ENCODE measurements at places on chromosomes 1 and 21.

DNA sequence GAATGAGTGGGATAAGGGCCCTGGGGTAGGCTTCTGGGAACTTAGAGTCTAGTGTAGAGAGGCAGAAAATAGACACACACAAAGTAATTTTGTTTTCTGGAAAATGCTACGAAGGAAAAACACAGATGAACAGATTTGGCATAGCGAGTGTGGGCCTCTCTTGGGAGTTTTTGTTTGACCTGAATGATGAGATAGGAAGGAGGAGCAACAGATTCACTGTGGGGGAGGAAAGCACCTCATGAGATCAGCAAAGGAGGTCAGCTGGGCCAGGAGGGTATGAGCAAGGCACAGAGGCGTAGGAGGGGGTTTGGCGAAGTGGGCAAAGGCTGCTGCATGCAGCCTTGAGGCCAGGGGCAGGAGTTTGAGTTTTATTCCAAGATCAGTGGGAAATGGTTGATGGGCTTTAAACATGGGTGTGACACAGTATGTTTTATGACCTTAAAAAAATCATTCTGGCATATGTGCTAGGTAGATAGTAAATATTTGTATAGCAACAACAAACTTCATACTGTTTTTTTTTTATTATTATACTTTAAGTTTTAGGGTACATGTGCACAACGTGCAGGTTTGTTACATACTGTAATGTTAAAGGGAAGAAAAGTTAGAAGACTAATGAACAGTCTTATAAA lies 57.9 kb downstream of the FGGY start:
- DNase-seq, result no peak

DNA sequence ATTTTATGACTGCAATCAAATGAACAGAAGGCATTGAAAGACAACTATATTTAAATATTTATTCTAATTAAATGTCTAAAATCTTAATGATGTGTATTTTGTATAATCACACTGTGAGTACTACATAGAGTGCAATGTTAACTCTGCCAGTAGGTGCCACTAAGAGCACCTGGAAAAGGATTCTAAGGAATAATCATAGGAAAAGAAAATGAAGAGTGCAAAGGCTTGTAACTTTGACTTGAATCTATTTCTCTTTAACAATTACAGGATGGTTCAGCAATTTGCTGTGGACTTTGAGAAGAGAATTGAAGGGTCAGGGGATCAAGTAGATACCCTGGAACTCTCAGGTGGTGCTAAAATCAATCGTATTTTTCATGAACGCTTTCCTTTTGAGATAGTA lies 200.4 kb downstream of the DNM3 start:
- DNase-seq, result no peak

DNA sequence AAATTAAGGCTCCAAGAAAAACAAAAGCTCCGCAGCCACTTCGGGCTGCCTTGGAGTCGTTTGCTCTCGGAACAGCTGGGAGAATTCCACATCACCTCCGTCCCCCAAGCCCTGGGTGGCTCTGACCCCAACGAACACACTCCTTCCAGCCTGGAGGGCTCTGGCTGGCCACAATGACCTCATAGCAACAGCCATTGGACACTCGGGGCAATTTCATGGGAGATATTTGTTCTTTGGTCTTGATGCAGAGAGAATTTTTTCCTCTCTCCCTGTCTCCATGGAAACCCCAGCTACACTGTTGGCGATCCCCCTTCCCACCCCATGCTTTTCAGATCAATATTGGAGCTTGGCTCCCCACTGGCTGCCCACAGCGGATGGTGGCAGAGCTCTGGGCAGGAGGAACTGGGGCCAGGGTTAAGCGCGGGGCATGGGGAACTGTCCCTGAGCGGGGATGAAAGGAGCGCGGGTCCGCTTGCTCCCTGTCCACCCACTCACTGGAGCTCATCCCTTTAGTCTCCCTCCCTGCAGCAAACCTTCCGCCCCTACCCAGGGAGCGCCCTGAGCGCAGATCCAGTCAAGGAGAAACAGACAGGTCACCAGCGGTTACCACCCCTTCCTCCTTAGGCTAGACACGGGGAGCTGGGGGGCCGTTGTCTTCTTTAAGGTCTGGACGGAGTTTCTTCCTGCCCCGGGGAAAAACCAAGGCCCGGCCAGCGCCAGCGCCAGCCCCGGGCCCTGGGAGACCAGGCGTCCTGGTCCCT lies 1.2 kb downstream of the WNT4 start:
- DNase-seq, result no peak

DNA sequence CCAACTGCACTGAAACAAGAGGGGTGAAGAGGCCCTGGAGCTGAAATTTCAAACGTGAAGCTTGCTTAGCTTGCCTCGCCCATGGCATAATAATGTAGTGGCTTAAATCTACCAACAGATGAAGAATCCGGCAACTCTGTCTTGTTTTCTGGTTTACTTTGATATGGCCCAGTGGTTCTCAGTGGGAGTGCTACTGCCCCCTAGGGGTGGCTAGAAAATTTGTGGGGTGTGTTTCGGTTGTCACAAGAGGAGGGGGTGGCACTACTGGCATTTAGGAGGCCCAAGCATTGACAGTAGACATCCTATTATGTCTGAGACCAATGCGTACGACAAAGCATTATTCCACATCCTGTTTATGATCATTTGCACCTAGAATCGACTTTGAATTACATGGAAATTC lies 51.9 kb upstream of the C8B start:
- DNase-seq, result no peak

DNA sequence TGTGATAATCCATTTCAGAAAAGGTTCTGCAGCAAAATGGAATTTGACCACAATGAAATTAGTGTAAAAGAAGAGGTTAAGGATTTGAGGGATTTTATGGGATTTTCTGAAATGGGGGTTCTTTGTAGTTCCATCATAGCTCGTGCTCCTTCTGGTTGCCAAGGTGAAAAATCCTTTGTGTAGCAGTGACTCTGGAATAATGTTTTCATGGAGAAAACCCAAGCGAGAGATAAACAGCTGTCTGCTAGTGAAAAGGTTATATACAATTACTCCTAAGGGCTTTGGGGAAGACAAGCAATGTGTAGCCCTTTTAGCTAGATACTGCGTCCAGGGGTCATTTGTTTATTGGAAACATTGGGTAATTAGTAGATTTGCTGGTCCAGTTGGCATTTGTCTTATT lies 453.2 kb upstream of the DEPDC1 start:
- DNase-seq, result no peak

- DNase-seq, result no peak
These were observed 114.5 kb downstream of the CACHD1 start for GRCh38 chr1:64584479-64584878.

DNA sequence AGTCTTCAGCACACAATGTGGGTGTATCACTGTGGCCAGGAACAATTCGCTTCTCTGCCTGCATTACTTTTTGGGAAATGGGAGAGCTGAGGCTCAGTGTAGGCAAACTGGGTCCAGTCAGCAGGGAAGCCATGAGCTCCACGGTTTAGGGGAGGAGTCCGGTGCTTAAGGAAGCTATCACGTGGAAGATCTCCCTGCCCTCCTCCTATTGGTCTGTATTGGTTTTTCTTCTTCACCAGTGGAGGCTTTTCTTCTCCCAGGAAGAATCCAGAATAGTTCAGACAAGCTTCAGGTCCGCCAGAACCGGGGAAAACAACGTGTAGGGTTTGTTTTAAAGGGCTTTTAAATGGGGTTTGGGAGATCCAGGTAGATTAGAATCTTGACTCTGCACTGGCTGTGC lies 156.2 kb upstream of the CAMK1G start:
- DNase-seq, result no peak

DNA sequence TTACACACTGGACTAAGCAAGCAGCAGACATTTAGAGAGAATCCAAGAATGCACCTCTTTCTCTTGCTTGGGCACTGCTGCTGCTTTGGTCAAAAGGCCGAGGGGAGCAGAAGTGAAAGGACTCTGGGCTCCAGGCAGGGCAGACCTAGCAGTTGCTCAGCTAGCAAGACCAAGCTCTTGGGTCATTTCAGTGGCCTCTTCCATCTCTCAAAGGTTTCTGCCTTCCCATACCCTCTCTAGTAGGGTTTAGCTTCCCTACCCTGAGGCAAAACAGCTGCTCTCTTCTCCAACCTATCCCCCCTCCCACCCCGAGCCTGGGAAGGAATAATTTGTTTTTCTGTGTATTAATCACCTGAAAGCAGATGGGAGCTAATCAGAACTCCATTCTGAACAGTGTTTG lies 25.8 kb downstream of the TFAP2E start:
- DNase-seq, result no peak

DNA sequence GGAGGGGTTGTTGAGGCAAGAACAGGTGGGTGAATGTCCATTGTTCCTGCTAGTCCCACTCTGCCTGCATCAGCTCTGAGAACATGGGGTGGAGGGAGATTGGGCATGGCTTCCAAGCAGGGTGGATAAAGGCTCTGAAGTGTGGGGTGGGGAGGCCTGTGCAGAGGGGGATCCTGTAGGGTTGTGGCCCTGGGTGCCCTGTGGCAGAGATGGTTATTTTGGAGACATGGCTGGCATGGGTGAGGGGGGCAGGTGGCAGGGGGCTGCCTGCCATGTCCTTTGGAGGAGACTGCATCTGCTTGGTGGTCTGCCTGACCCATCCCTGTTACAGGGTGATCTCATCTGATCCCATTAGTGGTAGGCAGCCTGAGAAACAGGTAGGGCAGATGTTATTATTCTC lies 11.2 kb downstream of the MYOG start:
- no peak for DNase-seq

- DNase-seq, result no peak
These were observed 35.6 kb downstream of the NTPCR start for GRCh38 chr1:232985882-232986526.

DNA sequence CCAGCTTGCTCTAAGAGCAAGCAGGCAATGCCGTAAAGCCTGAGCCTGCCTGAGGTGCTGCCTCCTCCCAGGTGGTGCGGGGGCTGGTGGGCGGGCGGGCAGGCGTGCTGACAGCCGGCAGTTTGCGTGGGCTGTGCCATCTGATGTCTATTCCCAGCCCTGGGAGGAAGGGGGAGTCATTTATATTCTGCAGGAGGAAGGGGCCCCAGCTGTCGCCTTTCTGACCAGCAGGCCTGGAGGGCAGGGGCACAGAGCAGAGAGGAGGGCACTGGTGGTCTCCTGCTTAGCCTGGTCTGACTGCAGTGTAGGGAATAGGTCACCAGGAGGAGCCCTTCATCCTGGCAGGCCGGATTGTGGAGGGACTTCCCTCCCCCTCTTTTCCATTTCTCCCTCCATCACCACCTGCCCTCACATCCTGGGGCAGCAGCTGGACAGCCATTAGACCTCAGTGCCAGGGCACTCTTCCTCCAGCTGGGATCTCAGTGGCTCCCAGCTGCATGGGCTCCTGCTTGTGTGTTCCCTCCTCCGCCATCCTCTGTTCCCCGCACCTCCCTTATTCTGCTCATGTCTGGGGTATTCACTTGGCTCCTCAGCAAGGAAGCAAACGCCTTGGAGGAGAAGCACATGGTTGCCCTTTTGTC lies 4.4 kb downstream of the CYB561D1 start:
- DNase-seq, result no peak

DNA sequence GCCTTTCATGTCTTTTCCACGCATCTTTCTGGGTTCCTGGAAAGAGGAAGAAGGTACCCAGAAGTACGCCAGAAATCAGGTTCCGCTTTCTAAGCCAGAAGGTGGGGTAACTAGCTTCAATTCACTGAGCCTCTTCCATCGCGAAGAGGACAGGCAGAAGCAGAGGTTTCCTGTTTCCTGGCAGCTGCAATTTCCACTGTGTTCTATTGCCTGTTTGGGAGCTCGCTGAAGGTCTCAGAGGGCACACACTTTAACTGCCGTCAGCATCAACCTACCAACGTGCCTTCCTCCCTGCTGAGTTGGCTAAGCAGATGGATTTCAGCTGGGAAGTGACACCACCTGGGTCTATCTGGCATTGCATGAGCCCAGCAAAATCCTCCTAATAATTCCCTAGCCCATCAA lies 10.0 kb downstream of the NCF2 start:
- no peak for DNase-seq

- DNase-seq, result no peak
These were observed 7.6 kb downstream of the DENND2D start for GRCh38 chr1:111192658-111193519.

DNA sequence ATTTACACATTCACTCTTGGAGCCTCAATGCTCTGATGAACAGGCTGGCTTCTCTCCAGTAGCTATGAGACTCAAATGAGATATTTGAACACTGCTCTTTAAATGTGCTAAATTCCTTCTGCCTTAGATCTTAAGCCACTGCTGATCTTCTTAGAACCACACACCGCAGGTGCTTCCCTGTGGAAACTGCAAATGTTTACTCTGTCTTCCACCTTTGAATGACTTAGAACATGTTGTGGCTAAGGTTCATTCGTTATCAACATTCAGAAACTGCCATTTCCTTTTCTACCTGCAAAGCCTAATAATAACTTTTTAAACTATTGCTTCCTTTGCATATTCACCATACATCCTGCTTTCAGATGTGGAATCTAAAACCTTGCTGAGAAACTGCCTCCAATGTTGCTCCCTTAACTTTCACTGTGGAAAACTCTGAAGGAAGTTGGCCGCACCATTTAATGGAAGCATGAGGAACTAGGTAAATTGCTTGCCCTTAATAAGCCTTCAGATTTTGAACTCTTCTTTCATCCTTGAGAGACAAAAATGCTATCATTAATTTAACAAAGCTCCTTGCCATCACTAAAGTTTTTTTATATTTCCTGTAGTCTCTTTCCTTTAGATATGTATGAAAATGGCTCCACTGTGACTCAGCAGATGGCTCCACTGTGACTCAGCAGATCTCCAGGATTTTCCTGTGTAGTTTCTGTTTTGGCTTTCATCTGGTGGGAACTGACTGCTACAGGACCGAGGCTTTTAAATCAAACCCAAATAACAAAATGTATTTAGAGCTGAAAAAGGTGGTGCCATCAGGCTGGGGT lies 143.8 kb downstream of the TNFSF18 start:
- no peak for DNase-seq

- DNase-seq, result no peak
These were observed 996 bp upstream of the C1orf159 start for GRCh38 chr1:1116701-1117468.

DNA sequence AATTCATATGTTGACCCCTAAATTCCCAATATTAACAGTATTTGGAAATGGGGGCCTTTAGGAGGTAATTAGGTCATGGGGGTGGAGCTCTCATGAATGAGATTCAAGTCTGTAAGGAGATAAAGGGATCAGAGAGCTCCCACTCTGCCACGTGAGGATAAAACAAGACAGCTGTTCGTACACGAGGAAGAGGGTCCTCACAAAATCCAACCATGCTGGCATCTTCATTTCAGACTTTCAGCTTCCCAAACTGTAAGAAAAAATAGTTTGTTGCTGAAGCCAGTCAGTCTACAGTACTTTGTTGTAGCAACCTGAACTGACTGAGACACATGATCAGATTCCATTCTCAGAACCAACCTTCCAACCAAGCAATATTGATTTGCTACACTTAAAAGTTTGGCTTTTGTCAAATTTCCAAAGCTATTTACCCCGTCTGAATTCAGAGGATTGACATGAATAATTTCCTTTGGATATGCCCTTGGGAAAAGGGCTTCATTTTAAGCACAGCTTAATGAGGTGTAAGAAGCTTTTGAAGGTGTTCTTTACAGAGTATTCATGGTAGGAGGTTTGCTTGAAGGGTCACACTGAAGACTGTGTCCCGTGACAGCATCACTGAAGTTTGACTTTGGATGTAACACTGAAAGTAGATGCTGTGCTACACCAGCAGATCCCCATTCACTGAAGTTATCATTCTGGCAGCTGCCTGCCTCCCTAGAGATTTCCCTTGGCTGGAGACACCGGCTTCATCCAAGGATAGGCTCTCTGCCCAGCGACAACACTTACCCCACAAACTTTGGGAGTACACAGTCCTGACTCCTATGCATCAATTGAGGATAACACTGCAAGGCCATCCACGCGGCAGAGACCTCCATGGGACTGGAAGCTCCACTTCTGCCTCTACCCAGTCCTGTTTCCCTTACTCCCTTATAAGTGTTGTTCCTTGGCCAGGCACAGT lies 4.9 kb upstream of the OMA1 start:
- no peak for DNase-seq

Data from NCI-H1930 (cell line).